ENCODE measurements at places on chromosomes 12 and 14.

DNA sequence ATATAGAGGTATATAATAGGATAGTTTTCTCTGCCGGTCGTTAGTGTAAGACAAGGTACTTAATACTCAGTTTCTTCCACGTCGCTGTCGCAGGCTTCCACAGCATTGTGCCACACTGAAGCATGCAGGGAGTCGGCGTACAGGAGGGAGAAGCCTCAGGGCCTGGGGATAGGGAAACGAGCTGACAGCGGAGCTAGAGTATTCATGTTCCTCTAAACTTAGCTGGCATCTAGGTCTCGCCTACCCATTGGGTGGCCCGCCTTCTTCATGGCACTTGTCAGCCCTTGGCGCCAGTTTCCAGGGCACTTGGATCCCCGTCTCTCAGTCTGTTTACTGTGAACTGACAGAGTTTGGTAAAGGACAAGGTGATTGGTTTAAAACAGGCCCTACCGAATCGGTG, 73.6 kb downstream of the GNS start:
- no peak for DNase-seq

DNA sequence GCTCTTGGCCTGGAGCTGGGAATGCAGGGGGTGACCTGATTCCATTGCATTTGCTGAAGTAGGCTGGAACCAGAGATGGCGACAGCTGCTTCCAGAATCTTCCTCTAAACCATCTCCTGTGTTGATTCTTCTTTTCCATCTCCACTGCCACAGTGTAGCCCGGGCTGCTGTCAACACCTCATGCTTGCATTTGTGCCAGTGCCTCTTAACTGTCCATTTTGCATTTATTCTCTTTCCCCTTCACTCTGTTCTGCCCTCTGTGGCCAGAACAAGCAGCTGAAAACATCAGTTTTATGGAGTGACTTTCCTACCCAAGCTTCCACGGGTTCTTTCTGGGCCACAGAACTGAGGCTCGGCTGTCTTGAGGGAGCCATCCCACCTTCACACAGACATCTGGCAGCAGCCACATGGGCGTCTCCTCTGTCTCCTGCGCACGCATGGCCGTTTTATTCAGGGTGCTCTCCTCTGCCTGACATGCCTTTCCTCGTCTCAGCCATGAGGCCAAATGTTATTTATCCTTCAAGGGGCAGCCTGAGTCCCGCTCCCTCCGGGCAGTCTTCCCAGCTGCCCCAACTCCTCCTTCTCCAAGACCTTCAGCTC, 51.7 kb downstream of the SMOC1 start:
- no peak for DNase-seq

GRCh38 chr12:108696111-108696995, 35.0 kb downstream of the CORO1C start:
- DNase-seq = no peak

- DNase-seq = no peak
These were observed 85.7 kb downstream of the PPP2R5E start for GRCh38 chr14:63457498-63457897.

DNA sequence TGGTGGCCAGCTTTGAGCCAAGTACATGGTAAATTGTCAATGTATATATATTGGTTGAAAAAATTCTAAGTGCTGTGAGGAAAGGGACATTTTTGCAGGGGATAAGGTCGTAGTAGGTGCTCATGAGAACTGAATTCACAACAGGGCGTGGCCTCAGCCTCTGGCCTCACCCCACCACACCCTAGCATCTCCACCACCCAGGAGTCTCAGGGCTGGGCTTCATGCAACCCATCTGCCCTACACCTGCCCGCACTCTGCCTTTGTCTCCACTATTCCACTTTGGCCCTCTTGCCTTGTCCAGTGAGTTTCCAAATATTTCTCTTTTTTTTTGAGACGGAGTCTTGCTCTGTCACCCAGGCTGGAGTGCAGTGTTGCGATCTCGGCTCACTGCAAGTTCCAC, 22.1 kb upstream of the AQP2 start:
- DNase-seq = no peak

- DNase-seq = no peak
These were observed 64.7 kb upstream of the PTCSC3 start for GRCh38 chr14:36241183-36241582.

DNA sequence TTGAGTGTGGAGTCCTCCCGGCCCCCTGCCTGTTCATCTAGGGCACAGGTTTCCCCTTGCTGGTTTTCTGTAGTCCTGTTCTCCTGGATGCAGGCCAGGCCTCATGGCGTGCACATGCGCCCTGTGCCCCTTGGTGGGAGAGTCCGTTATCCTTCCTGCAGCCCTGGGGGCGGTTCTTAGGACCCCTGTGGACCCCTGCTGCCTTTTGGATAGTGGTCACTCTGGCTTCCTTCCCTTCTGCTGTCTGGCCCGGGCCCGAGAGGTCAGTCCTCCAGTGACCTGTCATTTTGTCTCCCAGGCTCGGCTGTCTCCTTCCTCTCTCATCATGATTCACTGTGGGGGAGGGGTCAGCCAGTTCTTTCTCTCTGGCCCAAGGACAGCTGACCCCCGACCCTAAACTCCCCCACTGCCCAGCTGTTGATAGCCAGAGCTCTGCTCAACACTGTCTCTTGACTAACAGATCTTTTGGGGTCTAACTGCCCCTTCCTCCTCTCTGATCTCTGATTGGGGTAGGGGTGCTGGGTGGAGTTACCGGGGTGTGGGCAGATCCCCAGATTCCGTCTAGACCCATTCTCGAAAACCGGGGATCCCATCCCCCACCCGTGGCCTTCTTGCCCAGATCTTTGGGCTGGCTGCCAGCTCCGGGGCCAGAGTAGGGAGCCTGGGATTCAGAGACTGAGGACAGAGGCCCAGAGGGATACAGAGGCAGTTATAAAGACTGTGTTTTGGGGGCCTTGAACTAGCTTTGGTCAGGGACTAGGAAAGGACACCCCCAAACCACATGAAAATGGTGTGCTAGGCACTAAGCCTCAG, 7.0 kb downstream of the CCND2 start:
- DNase-seq = no peak

DNA sequence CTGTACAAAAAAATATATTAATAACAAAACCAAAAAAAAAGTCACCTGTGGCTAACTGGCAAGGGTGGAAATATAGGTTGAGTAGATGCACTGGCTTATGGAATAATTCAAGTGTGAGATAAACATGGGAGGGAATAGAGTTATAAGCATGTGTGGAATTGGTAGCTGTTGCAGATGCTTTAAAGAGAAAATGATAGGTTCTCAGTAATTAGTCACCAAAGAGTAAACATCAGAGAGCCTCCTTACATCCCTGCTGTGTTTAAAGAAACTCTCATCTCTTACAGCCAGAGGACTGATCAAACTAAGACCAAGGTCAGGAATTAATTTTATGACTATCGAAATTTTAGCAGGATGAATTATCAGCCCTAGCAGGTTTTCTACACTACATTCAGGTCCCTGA, 70.5 kb downstream of the EGLN3 start:
- no peak for DNase-seq

DNA sequence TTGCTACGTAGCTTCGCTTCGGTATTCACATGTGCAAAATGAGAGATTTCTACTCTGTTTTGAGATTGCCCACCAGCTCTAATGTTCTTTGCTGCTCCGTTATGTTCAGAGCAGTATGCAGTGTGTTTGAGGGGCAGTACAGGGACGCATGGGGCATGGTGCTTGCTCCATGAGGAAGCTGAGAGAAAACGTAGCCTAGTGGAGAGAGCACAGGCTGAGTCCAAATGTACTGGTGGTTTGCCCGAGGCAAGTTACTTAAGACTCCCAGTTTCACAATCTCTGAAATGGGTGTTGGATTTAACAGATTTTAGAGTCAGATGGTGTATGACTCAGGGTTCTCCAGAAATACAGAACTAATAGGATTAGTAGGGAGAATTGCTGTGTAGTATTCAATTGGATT, 310.5 kb downstream of the ETNK1 start:
- DNase-seq = no peak

DNA sequence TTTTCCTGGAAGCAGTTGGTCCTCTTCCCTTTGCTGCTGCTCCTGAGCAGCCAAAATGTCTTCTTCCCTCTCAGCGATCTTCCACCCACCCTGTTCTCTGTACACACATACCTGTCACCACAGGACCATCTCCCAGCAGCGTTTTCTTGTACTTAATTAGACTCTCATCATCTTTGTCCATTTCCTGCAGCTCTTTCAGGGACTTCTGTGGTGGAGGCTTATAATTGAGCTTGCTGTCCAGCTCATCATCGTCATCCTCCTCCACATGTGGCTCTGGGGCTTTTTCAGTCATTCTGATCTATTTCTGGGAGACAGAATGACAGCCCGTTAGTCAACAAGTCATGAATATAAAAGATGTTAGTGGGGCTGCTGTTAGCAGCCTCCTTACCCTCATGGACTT, 11.0 kb downstream of the ARHGDIB start:
- DNase-seq = no peak

DNA sequence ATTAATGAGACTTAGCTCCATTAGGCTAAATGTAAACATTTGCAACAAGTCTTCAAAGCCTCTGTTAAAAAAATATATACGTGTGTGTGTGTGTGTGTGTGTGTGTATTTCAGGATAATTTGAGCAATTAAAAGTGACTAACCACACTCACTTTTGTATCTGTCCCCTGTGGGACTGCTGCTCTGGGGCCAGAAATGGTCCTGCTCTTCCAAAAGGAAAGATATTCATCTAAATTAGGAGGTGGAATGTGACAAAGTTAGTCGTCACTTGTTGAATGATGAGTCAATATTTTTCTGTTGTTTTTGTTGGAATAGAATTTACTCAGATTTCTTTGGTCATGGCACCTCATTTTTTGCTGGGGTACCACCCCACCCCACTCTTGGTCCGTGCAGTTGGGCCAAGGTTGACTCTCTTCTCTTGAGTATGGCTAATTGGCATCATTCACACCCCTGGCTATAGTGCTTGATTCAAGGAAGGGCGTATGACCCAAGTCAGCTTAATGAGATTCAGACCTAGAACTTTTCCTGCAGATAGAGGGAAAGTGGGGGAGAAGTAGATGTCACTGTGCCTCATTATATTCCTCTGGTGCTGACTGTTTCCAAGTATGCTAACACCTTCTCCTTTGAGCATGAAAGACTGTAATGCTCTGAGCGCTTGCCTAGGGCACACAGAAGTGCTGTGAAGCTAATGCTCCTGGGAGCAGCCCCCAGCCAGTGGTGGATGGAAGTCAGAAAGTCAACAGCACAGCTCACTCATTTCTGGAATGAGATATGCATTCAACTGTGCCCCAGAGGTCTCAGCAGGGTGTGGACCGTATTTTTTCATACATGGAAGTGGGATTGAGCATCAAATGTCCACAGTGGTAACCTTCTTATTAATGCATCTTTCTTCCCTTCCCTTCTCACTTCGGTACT, 577.0 kb upstream of the TBX3 start:
- DNase-seq = no peak

All from activated T-helper 1 cell treated with anti-CD3 and anti-CD28 coated beads, Interleukin-12 subunit alpha, Interleukin-12 subunit beta, Interleukin-2, Interleukin-4 antibody, amounts not matched to agents 30 ng/mL and 10 ng/mL and 1 ng/mL, durations not matched to agents 14 hours and 24 hours and 36 hours (primary cell).